ENCODE measurements at places on chromosomes 13 and 19.

DNA sequence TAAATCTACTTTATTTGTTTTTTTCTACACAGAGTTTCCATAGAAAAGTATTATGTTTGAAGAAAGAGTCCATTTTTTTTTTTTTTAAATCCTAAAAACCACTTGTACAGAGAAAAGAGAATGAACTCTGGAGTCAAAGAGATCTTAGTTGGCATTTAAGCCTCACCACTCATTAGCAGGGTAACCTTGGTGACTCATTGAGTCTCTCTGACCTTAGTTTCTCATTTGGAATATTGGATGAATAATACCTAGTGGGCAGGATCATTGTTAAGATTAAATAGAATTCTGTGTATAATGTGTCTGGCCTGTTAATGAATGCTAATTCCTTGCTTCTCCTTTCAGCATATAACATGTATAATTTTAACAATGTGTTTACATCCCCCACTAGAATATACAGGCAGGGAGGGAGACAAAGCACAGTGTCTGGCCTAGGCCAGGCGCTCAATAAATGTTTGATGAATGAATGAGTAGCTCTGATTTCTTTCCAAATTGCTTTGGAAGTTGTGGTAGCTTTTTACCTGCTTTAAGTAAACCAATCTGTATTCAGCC, 48.7 kb upstream of the MYCBP2 start:
- DNase-seq, result no peak

DNA sequence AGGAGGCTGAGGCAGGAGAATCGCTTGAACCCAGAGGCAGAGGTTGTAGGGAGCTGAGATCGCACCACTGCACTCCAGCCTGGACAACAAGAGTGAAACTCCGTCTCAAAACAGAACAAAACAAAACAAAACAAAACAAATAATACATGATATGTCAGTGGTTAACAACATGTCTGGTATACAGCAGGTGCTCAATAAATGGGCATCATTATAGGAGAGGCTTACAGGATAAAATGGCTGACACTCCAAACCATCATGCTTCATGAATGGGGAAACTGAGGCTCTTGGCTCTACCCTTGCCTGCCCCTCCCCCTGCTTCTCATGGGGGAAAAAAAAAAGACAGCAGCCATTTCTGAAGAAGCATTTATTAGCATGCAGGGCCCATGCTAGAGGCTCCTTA, 3.0 kb upstream of the RAB3D start:
- no peak for DNase-seq

- DNase-seq, result no peak
These were observed 3.1 kb upstream of the DACH1 start for GRCh38 chr13:71870100-71870499.

DNA sequence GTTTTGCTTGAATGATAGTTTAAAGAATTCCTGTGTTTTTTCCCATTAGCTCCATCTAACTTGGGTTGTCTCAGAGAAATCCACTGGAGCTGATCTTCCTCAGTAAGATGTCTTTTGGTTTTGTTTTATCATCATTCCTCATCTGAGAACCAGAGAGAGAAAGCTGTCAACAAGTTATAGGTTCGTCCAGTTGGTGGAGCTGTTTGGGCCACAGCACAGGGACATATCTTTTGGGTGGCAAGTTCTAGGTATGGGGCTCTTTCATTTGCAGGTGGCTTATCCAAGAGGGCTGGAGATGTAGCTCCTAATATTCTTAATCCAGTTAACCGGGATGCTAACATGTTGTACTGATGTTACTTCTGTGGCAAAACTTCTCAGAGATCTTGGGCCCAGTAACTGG, 174.2 kb downstream of the KCNRG start:
- DNase-seq, result no peak

DNA sequence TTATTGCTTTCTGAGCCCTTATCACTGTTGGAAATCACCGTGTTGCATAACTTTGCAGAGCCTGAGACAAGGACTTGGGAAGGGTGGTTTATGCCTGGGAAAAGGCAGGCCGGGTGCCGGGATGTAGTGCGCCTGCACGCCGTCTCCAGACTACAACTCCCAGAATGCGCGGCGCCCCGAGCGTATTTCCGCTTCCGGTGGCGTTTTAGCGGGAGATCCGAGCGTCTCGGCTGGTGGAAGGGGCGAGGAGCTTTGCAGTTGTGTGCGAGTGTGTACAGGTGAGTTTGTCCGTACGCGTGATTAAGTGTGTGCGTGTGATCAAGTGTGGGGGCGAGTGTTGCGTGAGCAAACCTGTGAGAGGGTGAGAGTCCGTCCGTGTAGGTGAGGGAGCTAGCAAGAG, 75.4 kb downstream of the PEG3 start:
- DNase-seq, result peak; percentile 32

DNA sequence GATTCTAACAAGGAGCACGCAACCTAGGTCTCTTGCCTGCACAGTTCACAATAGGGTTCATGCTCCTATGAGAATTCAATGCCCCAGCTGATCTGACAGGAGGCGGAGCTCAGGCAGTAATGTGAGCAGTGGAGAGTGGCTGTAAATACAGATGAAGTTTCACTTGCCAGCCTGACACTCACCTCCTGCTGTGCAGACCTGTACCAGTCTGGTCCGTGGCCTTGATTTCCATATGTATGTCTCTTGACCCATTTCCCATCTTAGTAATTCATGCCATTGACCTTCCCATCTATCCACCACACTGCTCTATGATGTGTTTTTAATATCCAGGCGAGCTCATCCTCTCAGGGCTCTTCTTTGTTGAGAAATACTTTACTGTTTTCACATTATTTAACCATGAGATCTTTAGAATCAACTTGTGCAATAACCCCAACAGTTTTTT, 95.2 kb downstream of the LRCH1 start:
- DNase-seq, result no peak
